Breast epithelium (tissue), 4 donors: ENCODE measurements at places on chromosomes 2 and 18.

DNA sequence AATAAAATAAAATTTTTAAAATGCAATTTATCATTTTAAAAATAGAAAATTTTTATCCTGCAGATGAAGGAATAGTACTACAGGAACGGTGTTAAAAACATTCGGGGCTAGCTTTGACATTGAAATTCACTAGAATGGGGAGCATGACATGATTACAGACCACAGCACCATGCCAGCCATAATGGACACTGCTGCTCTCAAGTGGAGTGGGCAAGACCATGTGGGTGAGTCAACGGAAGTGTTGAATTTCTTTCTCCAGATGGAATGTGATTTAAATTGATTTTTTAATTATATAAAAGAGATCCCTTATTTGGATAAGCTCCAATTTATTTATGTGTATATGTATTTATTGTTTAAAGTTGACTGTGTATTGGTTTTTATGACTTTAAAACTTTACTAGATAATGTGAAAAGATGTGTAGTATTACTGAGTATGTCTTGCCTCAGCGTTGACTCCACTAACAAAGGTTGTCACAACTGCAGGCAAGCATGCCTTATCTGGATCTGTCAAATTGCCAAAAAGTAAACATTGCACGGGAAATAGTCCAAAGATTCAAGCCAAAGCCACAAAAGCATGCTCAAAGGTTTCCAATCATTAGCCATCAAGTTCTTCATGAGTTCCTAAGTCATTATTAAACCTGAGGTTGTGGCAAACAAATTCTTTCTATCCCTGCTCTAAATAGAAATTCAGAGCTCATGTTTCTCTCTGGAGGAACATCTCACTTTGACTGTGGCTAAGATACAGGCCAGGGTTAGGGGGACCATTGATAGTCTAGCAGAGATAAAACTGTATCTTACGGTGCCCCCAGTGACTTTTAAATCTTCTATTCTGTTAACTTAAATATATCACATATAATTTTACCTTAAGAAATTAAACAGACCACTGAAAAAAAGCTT lies 536.9 kb downstream of the TMX3 start:
- DNase-seq, result no peak

GRCh38 chr18:62611453-62612288 lies 88.8 kb downstream of the ZCCHC2 start:
- DNase-seq, result no peak

- DNase-seq, result no peak
These were observed 102.3 kb upstream of the EPB41L5 start for GRCh38 chr2:119910566-119910965.

- no peak for DNase-seq
These were observed 202.9 kb downstream of the DPP4 start for GRCh38 chr2:161871113-161871512.

- DNase-seq, result no peak
These were observed 93.6 kb downstream of the GYPC start for GRCh38 chr2:126749537-126749936.

DNA sequence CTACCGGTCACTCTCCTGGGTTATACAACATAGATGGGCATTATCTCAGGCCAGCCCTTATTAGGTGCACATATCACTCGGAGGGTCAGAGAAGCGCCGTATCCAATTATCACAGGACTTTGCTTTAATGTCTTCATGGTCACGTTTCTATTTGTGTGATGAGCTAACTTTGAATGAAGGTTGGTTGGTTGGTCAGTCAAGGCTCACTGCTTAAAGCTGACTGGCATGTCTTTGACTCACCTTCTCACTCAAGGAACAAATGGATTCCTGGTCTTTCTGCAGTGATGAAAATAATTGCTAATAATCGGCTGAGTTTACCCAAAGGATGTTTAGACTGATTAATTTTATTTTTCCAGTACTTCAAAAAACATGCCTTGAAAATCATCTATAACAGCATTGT lies 39.7 kb downstream of the COLEC12 start:
- DNase-seq, result no peak

DNA sequence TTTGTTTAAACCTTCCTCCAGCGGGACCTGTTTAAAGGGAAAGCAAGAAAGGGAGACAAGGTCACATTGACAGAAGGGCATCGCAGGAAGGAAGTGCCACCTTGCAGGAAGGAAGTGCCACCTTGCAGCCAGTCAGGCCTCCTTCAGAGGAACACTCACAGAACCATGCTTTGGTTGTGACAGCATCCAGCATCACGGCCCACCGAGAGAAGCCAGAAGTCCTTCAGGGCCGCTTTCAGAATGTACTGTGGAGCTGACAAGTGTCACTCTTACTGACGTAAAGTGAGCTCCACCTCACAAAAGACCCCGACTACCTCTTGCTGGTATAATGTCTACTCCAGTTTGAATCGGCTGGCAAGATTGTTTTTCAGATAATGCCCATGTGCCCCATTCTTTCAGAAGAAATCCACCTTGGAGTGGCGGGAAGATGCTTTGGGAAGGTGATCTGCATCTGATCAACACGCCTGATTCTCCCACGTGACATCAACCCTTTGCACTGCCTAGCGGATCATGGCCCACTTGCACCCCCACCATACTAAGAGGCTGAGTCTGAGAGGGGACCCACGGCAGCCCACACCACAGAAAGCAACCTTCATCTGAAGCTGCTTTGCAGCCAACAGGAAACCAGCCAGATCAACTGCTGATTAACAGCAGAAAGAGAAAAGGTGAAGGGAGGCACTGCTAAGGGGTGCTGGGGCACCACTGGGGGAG lies 99.8 kb downstream of the UXS1 start:
- no peak for DNase-seq

DNA sequence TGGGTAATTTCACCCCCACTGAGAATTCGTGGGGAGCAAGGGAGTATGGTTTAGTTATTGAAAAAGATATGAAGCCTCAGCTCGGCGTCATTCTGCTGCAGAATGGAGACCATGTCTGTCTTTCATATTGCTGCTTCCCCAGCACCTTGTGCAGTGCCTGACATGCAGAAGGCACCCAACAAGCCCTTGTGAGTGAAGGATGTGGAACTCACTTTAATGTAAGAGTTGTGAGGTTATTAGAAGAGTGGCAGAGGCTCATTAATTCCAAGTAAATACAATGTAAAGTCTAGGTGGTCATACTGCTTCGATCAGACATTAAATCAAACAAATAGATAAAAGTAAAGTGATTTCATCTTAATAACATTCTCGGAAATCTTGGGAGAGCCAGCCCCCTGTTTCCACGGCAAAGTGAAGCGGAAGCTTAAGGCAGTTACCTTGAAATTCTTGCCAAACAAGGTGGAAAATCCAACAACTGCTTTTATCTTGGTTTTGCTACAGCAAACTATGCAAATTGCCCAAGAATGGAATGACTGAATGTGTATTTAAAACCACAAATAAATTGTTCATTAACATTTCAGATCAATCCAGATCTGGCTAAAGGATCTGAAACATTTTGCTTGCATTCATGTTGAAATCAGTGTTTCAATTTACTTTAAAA lies 9.6 kb downstream of the CFAP221 start:
- DNase-seq, result no peak

GRCh38 chr2:88857951-88858411 lies 166.5 kb downstream of the RPIA start:
- no peak for DNase-seq

- DNase-seq, result no peak
These were observed 104.0 kb upstream of the POU3F3 start for GRCh38 chr2:104749856-104750460.

DNA sequence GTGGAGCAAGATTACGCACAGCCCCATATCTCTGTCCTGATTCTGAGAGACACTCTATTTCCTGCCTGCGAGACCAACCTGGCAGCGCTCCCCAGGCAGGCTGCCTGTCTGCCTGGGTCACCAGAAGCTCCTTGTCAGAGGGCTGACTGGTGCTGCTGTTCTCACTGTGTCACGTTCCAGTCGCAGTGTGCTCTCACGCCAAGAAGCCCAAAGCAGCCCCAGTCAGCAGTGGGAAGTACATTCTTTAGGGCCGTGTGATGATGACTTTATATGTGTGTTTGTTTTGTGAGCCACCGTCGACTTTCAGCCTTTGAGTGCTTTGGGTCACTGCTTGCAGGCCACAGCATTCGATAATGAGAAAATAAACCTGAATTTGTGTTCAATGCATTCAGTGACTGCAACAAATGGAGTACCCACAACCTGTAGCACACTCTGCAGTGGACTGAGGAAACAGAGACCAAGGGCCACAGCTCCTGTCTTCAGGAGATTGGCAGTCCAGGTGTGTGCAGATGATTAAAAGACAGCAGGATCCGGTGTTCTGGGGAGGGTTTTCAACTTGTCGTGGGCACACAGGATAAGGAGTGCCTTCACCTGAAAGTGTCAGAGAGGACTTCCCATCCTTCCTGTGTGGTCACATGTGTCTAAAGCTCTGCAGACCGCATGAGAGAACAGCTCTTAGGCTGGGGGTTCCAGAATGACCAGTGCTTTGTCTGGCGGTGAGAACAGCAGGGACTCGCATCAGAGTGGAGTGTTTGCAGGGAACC lies 4.8 kb downstream of the TNFRSF11A start:
- no peak for DNase-seq

- no peak for DNase-seq
These were observed 75.4 kb downstream of the VRK2 start for GRCh38 chr2:58122040-58122439.

DNA sequence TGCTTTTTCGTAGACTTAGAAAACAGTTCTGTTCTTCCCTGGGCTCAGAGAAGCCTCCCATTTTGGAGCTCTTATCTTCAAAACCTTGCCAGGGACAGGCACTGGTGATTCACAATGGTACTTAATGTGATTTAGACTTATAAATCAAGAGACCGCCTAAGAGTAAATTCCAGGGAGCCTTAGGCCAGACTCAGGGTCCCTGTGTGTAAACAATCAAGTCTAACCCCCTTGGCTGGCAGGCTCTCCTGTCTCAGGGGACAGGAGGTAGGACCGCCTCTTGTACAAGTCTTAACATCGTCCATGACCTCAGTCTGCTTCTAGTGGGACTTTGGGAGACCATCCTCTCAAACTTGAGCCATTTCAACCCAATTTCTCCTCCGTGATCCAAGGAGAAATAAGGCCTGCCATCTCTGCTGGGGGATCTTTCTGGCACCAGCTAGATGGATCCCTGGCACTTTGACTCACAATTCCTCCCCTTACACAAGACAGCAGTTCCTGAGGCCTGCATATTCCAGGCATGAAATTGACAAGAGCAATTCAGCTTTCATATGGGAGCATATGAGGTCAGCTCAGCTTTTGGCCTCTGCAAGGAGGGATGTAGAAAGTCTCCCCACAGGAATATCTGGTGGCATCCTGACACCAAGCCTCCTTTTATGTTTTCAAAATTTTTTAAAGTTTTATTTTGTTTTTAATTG lies 487.0 kb downstream of the TNS1 start:
- DNase-seq, result no peak

- no peak for DNase-seq
These were observed 65.9 kb upstream of the SLC16A14 start for GRCh38 chr2:230134496-230135129.

GRCh38 chr2:126534478-126534877 lies 121.5 kb upstream of the GYPC start:
- no peak for DNase-seq

DNA sequence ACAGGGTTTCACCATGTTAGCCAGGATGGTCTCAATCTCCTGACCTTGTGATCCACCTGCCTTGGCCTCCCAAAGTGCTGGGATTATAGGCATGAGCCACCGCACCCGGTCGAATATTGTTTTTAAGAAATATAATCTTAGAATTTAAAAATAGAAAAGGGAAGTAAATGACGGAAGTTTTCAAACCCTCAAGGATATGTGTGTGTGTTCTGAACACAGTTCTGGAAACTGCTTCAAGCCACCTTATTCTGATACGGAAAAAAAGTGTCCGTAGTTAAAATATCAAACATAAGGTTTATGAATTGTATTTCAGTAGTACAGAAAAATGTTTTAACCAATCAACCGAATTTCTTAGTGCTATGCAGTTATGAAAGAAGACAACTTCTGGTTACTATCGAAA lies 115.9 kb downstream of the UPP2 start:
- no peak for DNase-seq

- DNase-seq, result no peak
These were observed 181.8 kb upstream of the RAB6C start for GRCh38 chr2:129797489-129798300.

- DNase-seq, result no peak
These were observed 385.4 kb upstream of the GYPC start for GRCh38 chr2:126270587-126270986.

DNA sequence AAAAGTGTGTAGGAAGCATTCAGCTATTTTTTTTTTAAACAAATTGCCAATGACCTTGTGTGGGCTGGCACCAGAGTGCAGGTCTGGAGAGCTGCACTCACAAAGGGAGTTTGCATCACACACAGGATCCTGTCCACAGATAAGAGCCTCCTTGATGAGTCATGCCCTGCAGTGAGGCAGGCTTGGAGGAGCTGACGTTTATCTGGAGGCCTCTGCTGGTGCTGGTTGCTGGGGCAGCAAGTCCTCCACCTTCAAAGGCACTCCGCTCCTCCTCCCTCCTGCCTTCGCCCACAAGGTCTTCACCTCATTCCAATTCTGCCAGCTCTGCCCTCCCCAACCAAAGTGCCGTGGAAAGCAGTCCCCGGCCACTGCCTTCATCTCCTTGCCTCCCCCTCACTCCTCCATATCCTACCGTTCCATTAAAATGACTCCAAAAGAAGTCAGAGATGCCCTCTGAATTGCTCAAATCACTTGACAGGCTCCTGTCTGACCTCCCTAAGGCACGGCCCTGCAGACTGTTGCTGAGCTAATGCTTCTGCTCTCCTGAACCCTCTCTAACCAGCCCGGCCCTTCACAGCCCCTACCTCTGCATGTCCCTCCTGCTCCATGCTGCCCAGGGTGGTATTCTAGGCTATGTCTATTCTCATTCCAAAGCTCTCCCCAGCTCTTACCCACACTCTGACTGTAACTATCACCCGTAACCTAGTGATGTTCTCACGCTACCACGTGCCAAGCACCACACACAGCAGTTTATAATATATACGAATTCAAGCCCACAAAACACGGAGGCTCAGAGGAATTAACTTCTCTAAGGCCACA lies 30.9 kb downstream of the LONRF2 start:
- DNase-seq, result peak; percentile 66

GRCh38 chr2:216887138-216887537 lies 27.3 kb upstream of the TNP1 start:
- DNase-seq, result no peak

- DNase-seq, result no peak
These were observed 258.7 kb downstream of the CLIP4 start for GRCh38 chr2:29373870-29374269.

DNA sequence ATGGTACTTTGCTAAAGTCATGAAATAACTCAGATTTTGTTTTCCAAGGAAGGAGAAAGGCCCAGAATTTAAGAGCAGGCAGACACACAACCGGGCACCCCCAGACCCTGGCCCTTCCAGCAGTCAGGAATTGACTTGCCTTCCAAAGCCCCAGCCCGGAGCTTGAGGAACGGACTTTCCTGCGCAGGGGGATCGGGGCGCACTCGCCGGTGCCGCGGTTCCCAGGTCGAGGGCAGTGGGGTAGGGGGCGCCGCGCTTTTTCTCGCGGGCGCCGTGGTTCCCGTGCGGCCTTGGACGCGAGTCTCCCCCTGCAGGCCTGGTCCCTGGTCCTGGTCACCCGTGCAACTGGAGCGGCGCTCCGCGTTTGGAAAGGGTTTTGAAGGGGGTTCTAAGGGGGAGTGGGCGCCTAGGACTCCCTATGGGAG lies 1.2 kb downstream of the ZNF236 start:
- no peak for DNase-seq
